Stimulated activated CD4-positive, alpha-beta T cell treated with anti-CD3 and anti-CD28 coated beads, Interleukin-15, amount 100 ng/mL, for 1 hour (primary cell): ENCODE measurements at places on chromosomes 1 and 21.

GRCh38 chr1:156191292-156191964 lies 2.5 kb upstream of the SLC25A44 start:
- DNase-seq, result no peak

DNA sequence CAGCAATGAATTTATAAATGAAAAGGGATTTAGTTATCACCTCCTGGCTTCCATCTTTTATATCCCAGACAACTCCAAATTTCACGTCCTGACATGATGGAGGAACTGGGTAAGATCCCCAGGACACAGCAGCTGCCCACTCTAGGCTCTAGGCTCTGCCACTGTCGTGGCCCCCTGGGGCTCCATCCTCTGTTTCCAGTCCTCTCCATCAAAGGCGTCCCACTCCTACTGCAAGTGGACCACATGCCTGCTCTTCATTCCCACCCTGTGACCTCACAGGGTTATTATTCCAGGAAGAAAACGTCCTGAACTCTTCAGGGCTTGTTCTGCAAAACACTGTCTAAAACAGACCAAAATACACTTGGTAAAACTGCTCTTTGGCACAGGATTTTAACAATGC lies 11.9 kb downstream of the URB1 start:
- no peak for DNase-seq

GRCh38 chr1:15214527-15214926 lies 32.5 kb upstream of the FHAD1 start:
- DNase-seq, result no peak

DNA sequence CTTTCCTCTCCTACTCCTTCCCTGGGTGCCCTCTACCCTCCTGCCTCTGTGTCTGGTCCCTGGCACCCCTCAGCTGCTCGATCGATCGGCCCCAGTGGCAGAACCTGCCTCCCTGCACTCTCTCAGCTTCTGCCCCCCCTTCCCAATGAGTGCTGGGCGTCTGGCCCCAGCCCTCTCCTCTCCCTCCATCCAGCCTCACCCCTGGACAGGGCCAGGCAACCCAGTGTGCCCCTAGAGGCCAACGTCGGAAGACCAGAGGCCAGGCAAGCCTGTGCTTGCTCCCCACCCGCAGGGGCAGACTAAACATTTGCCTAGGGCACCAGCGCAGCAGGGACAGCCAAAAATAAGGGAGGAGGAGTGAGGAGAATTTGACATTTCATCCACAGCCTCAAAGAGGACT lies 43.5 kb downstream of the LGR6 start:
- DNase-seq, result peak; percentile 10

- DNase-seq, result no peak
These were observed 34.0 kb upstream of the DISP3 start for GRCh38 chr1:11444907-11445306.

GRCh38 chr21:16870103-16870502 lies 642.7 kb upstream of the CXADR start:
- DNase-seq, result no peak

DNA sequence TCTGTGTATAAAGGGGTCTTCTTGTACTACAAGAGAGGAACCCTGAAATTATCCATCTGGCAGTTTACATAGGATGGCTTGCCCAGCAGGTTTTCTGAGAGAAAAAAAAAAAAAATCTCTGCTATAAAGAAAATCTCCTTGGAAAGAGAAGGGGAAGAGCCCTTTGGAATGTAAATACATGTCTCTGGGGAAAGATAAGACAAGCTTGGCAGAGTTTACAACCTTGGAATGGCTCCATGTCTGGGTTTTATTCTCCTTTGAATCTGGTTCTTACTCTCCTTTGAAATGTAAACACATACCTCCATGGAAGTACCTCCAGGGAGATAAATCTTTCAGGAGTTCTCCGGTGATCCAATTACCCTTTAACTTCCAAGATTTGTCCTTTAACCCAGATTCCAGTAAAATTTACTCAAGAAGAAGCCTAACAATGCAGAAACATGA lies 45.1 kb upstream of the DNAH14 start:
- DNase-seq, result no peak

DNA sequence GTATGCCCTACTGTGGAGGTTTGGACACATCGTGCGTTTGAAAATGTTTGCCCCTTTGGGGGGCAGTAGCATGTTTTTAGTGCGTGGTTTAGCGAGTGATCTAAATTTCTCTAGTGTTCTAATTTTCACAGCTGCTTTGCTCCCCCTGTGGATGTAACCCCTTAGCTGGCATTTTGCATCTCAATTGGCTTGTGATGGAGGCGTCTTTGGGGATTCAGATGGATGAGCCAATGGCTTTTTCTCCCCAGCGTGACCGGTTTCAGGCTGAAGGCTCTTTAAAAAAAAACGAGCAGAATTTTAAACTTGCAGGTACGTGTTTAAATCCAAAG lies 836 bp downstream of the CDC7 start:
- DNase-seq, result no peak

- no peak for DNase-seq
These were observed 798 bp downstream of the ZBED6 start for GRCh38 chr1:203796236-203796605.

DNA sequence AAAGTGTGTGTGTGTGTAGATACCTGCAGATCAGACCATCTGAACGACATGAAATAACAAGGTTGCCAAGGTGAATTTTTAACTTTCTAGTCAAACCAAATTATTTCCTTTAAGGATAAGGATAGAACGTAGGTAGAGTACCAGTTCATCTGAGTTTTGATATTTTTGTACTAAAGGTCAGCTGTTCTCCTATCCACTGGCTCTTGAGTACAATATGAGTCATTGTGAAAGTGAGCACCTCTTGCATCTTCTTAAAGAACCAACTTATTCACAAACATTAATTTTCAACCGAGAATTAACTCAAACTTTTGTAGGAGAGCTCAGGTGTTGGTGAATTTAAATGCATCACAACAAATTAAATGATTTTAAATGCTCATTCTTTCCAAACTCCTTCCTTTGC lies 71.5 kb downstream of the IFI44 start:
- DNase-seq, result no peak
